Trophoblast cell (in vitro differentiated cells and primary cell): ENCODE measurements at places on chromosomes 1 and 21.

DNA sequence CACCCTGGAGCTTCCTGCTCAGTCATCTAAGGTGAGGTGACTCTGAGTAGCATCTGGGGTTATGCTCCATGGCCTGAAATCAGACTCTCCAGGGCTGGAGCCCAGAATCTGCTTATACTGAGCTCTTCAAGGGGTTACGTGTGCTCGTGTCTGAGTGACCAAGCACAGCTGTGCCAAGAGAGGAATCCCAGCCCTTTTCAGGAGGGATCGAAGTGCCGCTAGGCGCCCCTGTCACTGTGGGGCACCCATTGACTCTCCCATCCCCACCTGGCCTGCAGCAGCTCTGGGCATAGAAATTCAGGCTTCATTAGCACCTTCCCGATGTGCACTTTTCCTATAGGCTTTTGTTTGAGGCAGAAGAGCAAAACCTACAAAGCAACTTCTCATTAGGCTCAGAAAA, 13.8 kb downstream of the VASH2 start:
- peaks cover 10% of the 10 kb centered on the region for H3K4me1 ChIP-seq
- no peak overlapping the region for H3K4me3 ChIP-seq
- H3K27me3 ChIP-seq = no peaks in the 10 kb centered on the region

DNA sequence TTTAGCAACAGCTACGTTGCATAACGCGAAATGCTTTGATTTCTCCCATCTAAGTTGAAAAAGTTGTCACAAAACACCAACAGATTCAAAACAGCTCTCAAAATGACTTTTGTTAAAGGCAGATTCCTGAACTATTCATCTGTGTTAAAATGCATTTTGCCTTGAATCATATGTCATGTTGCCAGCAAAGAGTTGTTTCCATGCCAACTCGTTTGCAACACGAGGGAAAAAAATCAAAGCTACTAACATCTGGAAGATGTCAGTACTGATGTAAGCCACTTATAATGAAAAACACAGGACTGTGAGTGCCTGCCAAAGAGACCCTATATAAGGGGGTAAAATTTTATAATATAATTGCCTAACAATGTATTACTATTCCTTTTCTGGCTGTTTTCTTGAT, 182.7 kb upstream of the PTBP2 start:
- no peak overlapping the region for H3K4me3 ChIP-seq
- no peak for DNase-seq
- no peaks in the 10 kb centered on the region for H3K36me3 ChIP-seq
- no peak overlapping the region for H3K27ac ChIP-seq
- no peaks in the 10 kb centered on the region for H3K27me3 ChIP-seq

DNA sequence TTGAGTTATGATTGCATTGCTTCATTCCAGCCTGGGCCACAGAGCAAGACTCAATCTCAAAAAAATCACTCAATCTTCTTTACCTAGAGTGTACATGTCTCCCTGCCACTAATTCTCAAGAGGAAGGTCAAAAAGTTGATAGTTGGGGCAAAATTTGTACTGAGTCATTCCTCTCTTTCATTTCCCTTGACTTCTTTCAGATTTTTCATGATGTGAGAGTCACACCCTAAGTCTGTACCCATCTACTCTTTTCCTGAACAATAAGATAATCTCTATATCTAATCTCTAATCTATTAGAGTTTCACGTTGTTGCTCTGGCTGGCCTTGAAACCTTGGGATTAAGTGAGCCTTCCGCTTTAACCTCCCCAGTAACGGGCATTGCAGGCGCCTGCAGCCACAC, 1.1 kb upstream of the BRDT start:
- DNase-seq = no peak
- H3K4me3 ChIP-seq = no peak overlapping the region
- no peaks in the 10 kb centered on the region for H3K4me1 ChIP-seq
- no peak overlapping the region for H3K27ac ChIP-seq
- H3K27me3 ChIP-seq = no peaks in the 10 kb centered on the region
- H3K36me3 ChIP-seq = no peaks in the 10 kb centered on the region

- no peaks in the 10 kb centered on the region for H3K27me3 ChIP-seq
- no peak overlapping the region for H3K4me3 ChIP-seq
- H3K4me1 ChIP-seq = peaks cover 9% of the 10 kb centered on the region
- H3K36me3 ChIP-seq = no peaks in the 10 kb centered on the region
- no peak for DNase-seq
- H3K27ac ChIP-seq = no peak overlapping the region
Observed at GRCh38 chr1:26545969-26546323, 16.4 kb downstream of the RPS6KA1 start.

- H3K27me3 ChIP-seq = no peaks in the 10 kb centered on the region
- H3K4me3 ChIP-seq = no peak overlapping the region
- no peak for DNase-seq
- no peaks in the 10 kb centered on the region for H3K36me3 ChIP-seq
Observed at GRCh38 chr1:161483361-161483760, 21.9 kb upstream of the FCGR2A start.

- no peak overlapping the region for H3K4me3 ChIP-seq
- no peak overlapping the region for H3K27ac ChIP-seq
- no peaks in the 10 kb centered on the region for H3K27me3 ChIP-seq
- no peak for DNase-seq
Observed at GRCh38 chr1:67616394-67616985, 68.5 kb upstream of the GADD45A start.

GRCh38 chr1:91700771-91701471, 185.0 kb downstream of the TGFBR3 start:
- no peaks in the 10 kb centered on the region for H3K4me1 ChIP-seq
- H3K36me3 ChIP-seq = no peaks in the 10 kb centered on the region
- no peak overlapping the region for H3K27ac ChIP-seq
- H3K27me3 ChIP-seq = no peaks in the 10 kb centered on the region
- DNase-seq = no peak

DNA sequence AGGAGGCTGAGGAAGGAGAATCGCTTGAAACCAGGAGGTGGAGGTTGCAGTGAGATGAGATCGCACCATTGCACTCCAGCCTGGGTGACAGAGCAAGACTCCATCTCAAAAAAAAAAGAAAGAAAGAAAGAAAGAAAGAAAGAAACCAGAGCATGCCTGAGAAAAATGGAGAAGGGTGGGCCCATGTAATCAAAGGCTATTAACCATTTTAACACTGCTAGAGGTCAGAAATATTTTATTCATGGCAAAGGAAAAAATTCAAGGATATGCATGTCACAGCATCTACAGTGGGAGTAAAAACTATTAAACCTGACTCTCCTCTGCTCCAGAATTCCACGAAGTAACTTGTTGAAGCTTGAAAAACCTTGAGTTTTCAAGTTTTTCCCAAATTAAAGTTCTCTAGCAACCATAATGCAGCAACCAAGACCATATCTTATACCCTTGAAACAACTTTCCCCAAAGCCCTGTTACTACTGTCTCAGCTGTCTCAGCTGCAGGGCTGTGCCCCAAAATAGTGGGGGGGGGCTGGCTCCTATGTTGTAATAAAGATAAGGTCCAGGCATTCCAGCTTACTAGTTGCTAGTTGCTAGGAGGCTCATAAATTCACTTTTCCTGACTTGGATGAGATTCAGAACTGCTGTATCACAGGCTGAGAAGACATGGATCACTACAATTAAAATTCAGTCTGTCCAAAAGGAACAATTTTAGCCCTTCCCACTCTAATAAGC, 112.9 kb upstream of the SOD1 start:
- H3K36me3 ChIP-seq = no peaks in the 10 kb centered on the region
- no peak for DNase-seq
- no peak overlapping the region for H3K4me3 ChIP-seq

DNA sequence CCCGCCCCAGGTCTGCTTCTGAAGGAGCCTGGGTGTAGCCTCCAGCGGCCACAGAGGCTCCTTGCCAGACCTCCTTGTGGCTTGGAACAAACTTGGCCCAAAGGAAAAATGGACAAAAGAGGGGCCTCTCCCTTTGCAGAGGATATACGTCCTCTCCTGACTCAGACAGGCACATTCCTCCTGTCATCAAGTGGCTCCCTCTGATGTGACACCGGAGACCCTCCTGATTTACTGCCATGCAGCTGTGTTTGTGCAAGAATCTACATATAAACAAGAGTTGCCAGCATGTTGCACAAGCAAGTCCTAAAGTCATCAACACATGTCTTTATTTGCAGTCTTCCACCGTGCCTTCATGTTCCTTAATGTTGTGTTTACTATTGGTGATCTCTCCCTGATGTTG, 54.1 kb upstream of the F3 start:
- H3K36me3 ChIP-seq = no peaks in the 10 kb centered on the region
- H3K27ac ChIP-seq = no peak overlapping the region
- H3K4me3 ChIP-seq = no peak overlapping the region
- no peak for DNase-seq

DNA sequence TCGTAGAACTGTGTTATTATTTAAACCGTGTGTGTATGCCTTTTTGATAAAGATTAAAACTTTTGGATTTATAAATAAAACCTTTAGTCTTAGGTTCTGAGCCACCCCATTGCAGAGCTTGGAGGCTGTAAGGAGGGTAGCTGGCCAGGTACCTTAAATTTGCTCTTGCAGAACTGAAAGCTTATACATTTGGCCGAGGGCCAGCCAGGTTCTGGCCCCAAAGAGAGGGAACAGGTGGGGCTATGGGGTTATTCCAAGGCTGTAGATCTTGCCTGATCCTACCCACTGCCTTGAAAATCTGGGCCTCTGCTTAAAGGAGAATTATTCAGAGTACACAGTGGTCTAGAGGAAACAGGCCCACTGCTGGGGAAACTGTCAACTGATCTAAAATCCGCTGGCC, 59.6 kb downstream of the CAMK2N1 start:
- no peaks in the 10 kb centered on the region for H3K27me3 ChIP-seq
- no peak overlapping the region for H3K4me3 ChIP-seq
- H3K4me1 ChIP-seq = no peaks in the 10 kb centered on the region

DNA sequence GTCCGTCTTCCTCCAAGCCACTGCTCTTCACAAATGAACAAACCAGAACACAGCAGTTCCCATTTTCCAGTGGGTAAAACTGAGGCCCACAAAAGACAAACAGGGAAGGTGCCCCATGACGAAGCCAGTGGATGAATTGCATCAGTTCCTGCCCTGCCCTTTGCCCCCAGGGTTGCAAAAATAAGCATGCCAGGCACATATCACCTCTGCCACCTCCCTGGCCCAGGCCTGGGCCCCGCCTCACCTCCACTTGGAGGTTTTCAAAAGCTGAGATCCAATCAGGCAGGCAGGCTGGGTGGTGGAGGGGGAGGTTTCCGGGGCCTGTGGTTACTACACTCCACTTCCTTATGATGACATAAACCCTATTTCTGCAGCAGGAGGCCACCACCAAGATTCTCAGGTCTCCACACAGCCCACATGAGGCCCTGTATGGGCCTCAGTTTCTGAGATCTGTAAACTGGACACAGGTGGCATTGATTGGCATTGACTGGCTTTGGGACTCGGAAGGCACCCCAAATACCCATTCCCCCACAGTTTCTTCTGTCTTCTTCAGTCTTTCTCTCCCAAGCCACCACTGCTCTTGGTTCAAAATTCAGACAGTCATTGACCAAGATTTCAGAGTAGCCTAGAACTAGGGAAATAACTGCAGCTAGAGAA, 4.1 kb downstream of the KIF21B start:
- H3K4me3 ChIP-seq = no peak overlapping the region
- no peaks in the 10 kb centered on the region for H3K36me3 ChIP-seq
- peaks cover 3% of the 10 kb centered on the region for H3K4me1 ChIP-seq
